ENCODE measurements at places on chromosomes 13 and 19.

DNA sequence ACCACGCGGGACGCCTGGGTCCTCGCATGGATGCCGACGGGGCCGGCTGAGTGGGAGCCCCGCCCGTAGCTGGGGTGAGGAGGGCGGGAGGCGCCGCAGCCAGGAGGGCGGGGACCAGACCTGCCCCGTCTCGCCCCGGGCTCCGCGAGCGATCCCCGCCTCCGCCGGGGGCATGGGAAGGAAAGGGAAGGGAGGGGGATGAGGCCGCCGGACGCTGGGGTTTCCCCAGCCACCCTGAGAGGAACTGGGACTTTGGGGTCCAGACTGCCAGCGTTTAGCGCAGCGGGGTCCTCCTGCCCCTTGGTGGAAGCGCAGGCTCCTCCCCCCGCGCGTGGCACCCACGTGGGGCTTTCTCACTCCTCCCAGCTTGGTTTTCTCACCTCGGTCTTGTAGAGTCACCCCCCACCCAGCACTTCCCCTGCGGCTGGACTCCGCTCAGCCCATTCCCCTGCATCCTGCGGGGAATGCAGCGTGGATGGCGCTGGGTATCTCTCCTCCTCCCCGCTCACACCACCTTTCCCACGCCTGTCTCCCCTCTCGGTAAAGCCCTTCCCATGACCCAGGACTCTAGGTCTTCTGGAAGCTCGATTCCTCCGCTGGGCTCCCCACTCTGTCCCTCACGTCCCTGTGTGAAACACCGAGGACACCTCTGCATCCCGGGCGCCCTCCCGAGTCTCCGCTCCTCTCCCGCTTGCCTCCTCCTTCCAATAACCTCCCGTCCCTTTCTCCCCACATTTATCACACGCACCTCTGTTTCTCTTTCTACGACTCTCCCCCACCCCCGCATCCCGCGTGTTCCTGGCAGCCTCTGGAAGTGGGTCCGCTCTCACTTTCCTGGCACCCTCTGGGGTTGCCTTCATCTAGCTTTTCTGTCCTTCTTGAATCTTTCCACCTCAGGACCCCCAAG lies 2.1 kb downstream of the TGFB1 start:
- DNase-seq: peak; percentile 71

- peak; percentile 67 for DNase-seq
These were observed 10.7 kb downstream of the ABHD8 start for GRCh38 chr19:17292301-17293074.

DNA sequence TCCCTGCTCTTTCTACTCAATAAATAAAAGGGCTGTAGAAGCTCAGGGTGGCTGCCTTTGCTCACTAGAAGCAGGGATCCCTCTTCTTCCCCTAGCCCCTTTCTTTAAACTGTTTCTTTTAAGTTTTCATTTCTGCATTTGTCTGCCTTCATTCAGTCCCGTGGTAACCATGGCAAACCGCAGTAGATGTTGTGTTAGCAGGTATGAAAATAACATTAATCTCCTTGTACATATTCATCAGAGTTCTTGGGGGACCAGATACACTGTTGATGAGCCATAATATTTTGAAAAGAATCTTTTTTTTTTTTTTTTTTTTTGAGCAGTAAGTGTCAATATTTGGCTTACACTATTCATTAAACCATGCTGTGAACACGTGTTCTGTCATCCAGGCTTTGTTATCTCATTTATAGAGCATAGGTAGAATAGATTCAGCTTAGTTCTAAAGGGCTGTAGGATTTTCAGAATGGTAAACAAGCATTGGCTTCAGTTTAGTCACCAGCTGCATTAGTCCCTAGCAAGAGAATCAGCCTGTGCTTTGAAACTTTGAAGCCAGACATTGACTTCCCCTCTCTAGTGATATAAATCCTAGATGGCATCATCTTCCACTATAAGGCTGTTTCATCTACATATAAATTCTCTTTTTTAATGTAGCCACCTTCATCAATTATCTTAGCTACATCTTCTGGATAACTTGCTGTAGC lies 59.4 kb upstream of the SPRY2 start:
- DNase-seq: no peak

DNA sequence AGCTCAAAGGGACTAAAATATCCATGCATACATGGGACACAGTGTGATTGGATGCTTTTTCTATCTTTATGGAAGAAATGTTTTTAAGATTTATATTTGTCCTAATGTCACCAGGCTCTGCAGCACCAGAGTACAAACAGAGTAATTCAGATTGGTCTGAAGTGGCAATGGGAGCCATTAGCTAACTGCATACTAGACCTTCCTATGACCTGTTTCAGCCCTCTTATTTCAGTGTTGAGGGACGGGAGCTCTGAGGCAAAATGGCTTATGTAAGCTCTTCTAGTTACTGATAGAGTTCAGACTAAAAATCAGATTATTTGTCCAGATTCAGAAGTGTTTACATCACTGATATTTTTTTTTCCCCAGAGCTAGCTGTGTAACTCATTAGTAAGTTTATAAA lies 4.9 kb downstream of the SLAIN1 start:
- no peak for DNase-seq

GRCh38 chr19:12841094-12841493 lies 2.8 kb downstream of the MAST1 start:
- DNase-seq: no peak

GRCh38 chr19:29645911-29646310 lies 19.4 kb upstream of the PLEKHF1 start:
- no peak for DNase-seq

GRCh38 chr13:59300355-59301173 lies 863.2 kb downstream of the DIAPH3 start:
- DNase-seq: no peak

- no peak for DNase-seq
These were observed 545.2 kb downstream of the IRS2 start for GRCh38 chr13:109241160-109241559.

DNA sequence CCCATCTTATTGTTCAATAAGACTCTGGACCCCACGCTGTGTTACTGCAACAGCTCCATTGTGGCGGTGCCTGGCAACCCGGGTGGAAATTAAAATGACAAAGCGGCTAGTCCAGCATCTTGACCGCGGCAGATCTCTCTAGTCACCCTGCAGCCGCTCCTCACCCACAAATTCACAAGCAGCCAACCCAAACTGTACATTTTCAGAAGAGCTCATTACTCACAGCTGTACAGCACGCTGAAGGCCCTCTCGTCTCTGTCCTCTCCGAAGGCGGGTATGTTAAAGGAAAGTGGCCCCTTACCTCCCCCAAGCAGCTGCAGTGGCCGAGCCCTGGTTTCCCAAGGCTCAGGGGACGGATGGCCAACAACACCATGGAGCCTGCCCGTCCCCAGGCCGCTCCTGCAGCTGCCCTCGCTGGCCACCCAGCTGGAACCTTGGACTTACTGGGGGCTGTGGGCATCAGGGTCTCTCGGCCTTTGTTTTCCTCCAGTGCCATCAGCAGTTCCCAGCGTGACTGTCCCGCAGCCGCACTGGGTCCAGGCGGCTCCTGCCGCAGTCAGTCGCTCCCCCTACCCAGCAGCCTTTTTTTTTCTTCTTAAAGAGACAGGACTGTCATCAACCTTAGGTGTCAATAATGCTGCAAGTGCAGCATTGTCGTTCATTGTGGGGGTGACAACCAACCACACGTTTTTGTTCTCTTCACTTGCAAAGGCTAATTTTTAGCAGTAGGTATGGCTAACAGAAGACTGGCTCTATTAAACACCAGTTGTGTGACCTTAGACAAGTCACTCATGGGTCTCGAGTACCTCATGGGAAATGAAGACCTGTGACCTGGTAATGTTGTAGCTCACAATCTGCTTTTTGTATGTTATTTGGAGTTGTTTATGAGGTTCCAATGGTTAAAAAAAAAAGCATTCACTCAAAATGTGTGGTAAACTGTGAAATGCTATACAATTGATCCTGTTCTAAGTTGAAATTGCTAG lies at the start of gene SACS:
Gene SACS (minus strand): TSS at position 532 of the 983 bp plus-strand sequence. CDS start 22,463 bp downstream, outside the sequence.
- no peak for DNase-seq

DNA sequence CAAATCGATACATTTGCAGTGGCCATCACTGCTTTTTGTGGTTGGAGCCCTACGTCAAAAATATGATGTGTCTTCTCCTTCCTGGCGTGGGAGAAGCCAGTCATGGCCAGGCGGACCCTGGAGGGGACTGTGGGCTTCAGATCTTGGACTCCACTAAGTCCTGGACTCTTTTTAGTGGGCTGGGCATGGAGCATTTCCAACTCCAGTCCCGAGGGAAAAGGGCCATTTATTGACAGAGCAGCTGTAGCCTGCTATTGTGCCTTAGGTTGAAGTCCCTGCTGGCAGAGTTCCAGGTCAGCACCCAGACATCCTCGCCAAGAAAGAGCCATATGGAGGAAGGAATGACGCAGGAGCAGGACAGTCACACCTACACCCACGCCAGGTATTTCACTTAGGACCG lies 179.2 kb upstream of the ZNF507 start:
- DNase-seq: no peak

DNA sequence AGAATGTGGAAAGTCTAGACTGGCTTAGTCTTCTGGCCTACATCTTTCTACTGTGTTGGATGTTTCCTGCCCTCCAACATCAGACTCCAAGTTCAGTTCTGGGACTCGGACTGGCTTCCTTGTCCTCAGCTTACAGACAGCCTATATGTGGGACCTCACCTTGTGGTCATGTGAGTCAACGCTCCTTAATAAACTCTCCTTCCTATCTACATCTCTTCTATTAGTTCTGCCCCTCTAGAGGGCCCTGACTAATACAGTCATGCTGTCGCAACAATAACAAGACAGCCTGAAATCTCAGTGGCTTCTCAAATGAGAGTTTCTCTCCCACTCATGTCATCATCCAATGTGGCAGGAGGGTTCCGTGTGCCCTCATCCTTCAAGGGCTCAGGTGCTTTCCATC lies 347.8 kb downstream of the MZT1 start:
- no peak for DNase-seq

DNA sequence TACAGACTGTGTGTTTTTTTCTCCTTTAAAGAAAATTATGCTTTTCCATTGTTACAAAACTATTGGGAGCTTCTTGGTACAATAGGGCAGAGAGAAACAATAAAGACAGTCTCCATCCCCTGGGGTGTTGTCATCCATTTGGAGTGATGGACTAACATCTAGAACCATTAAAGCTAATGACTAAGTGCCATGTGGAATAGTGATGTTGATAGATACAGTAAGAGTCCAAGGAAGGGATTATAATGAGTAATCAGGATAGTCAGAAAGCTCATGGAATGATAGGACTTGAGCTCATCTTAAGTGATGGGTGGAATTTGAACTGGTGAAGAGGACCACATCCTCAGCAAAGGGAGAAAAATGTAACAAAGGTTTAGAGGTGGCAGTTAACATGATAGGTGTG lies 24.1 kb upstream of the FRY start:
- no peak for DNase-seq

GRCh38 chr13:63184693-63185092 lies 1769.0 kb upstream of the PCDH20 start:
- no peak for DNase-seq

GRCh38 chr13:25247360-25247759 lies 39.9 kb downstream of the MTMR6 start:
- DNase-seq: no peak

- DNase-seq: no peak
These were observed 23.7 kb upstream of the GPR18 start for GRCh38 chr13:99281811-99282263.

- DNase-seq: no peak
These were observed 381.1 kb downstream of the FGF14 start for GRCh38 chr13:102020611-102021216.

DNA sequence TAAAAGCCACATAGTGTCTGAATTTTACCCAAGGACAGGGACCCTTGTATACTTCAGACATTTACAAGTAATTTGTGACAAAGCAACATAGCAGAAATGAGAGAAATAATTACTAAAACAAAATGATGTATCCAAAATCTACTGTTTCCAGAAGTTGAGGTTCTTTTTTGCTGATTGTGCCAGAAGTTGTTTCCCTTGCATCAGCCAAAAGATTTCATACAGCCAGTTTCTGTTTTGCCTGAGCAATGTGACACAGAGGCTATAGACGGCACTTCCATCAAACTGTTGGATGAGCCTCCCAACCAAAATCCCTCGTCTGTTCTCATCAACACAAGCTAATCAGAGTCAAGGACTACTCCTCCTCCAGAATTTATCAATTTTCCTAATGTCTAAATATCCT lies 913.2 kb upstream of the GPC6 start:
- DNase-seq: no peak

DNA sequence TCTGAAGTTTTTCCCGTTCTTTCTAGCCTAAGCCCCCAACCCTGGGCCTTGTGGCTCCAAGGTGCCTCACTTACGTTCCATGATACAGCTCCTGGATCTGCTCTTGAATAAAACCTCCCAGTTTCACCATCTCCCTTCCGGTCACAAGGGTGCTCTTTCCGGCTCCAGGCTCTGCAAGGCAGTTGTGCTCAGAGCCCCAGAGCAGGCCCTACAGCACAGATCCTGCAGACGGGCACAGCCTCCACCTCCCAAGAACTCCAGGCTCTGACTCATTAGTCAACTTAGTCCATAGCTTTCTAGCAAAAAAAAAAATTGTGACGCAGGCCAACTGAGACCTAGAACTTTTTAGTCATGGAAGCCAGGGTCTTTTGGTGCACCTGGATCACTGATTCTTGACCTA lies 33.9 kb upstream of the SLC7A10 start:
- no peak for DNase-seq
